ENCODE measurements at places on chromosomes 3 and 15.

GRCh38 chr15:71256934-71257664, 141.8 kb downstream of the THSD4 start:
- H3K27me3 ChIP-seq: no peaks in the 10 kb centered on the region
- no peak for DNase-seq

GRCh38 chr3:61571516-61572336, 10.4 kb downstream of the PTPRG start:
- DNase-seq: no peak
- no peaks in the 10 kb centered on the region for H3K27me3 ChIP-seq
- H3K4me3 ChIP-seq: no peak overlapping the region
- no peak overlapping the region for H3K27ac ChIP-seq

GRCh38 chr15:81784751-81785150, 261.1 kb downstream of the MEX3B start:
- no peak overlapping the region for H3K4me3 ChIP-seq
- H3K27ac ChIP-seq: no peak overlapping the region
- no peak for DNase-seq

DNA sequence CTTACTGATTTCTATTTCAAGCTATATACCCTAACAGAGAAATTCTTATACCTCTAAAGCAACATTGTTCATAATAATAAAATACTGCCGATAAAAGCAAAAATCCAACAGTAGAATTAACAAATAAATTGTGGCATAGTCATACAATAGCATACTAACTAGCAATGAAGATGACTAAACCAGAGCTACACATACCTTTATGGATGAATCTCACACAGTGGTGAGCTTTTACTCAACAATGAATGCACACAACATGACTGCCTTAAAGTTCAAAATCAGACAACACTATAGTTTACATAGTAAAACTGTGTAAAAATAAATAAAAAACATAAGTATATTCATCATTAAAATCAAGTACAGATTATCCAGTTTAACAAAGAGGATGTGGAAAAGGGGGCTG, 99.1 kb downstream of the NR1I2 start:
- H3K36me3 ChIP-seq: no peaks in the 10 kb centered on the region
- no peaks in the 10 kb centered on the region for H3K27me3 ChIP-seq
- H3K27ac ChIP-seq: no peak overlapping the region
- H3K4me3 ChIP-seq: no peak overlapping the region
- DNase-seq: no peak

- peaks cover 8% of the 10 kb centered on the region for H3K36me3 ChIP-seq
- DNase-seq: no peak
- H3K4me3 ChIP-seq: no peak overlapping the region
- H3K4me1 ChIP-seq: peaks cover 8% of the 10 kb centered on the region
- H3K27me3 ChIP-seq: no peaks in the 10 kb centered on the region
- H3K27ac ChIP-seq: no peak overlapping the region
Measured at GRCh38 chr3:126468028-126468891, 7.4 kb downstream of the ZXDC start.

DNA sequence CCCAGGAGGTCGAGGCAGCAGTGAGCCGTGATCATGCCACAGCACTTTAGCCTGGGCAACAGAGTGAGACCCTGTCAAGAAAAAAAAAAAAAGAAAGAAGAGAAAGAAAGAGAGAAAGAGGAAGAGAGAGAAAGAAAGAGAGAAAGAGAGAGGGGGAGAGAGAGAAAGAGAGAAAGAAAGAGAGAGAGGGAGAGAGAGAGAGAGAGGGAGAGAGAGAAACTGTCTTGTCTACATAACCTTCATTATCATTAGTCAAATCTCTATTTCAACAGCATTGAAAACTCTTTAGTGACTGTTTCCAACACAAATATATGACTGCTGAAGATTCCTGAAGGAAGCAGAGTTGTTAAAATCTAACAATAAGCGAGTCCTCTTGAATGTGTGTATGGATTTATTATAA, 304.3 kb downstream of the MAGI1 start:
- no peaks in the 10 kb centered on the region for H3K36me3 ChIP-seq
- no peaks in the 10 kb centered on the region for H3K27me3 ChIP-seq
- H3K4me3 ChIP-seq: no peak overlapping the region
- no peak for DNase-seq

DNA sequence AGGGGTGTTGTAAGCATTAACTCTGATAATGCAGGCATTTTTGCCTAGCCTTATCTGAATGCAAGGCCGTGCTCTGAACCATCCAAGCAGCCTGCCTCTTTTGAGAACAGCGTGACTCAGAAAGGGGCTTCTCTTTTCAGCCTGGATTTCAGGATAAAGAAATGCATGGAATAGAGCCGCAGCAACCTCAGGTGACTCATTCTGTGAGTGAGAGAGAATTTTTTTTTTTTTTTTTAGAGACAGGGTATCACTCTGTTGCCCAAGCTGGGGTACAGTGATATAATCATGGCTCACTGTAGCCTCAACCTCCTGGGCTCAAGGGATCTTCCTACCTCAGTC, 20.6 kb upstream of the PDE8A start:
- peak overlapping the region; percentile 11 for H3K27ac ChIP-seq
- no peaks in the 10 kb centered on the region for H3K27me3 ChIP-seq
- H3K36me3 ChIP-seq: no peaks in the 10 kb centered on the region

DNA sequence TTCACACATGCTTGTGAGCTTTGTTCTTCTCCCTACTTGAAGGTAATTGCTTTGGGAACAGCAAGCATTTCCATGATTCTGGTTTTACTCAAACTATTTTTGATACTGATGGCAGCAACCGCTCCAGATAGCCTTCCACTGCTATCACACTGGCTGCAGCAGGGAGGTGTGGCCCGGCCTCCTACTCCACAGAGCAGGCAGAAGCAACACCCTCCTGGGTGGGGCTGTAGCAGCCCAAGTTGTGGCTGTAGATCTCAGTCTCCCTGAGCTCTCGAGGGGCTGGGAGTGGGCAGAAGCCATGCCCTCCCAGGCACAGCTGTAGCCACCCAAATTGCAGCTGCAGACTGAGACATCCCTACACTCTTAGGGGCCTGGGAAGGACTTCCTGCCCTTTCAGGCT, 878.8 kb upstream of the GBE1 start:
- H3K4me3 ChIP-seq: no peak overlapping the region
- no peak for DNase-seq
- H3K27ac ChIP-seq: no peak overlapping the region
- H3K4me1 ChIP-seq: no peaks in the 10 kb centered on the region
- H3K27me3 ChIP-seq: no peaks in the 10 kb centered on the region

DNA sequence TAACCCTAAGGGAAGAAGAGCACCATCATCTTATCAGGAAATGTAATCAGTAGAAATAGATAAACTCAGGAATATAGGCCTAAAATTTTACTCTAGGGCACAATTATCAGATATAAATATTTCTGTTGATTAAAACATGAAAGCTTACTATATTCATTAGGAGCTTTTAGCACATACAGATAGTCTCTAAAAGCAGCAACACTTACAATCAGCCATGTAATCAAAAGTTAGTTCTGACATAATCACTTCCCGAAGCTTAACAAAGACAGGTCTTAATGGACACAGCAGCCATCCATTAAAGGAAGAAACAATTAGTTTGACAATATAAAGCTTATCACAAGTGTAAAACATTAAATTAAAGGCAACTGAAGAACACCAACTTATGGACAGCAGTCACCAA, 30.6 kb downstream of the DCLK3 start:
- H3K27me3 ChIP-seq: no peaks in the 10 kb centered on the region
- no peak overlapping the region for H3K4me3 ChIP-seq
- no peak for DNase-seq
- H3K36me3 ChIP-seq: no peaks in the 10 kb centered on the region

DNA sequence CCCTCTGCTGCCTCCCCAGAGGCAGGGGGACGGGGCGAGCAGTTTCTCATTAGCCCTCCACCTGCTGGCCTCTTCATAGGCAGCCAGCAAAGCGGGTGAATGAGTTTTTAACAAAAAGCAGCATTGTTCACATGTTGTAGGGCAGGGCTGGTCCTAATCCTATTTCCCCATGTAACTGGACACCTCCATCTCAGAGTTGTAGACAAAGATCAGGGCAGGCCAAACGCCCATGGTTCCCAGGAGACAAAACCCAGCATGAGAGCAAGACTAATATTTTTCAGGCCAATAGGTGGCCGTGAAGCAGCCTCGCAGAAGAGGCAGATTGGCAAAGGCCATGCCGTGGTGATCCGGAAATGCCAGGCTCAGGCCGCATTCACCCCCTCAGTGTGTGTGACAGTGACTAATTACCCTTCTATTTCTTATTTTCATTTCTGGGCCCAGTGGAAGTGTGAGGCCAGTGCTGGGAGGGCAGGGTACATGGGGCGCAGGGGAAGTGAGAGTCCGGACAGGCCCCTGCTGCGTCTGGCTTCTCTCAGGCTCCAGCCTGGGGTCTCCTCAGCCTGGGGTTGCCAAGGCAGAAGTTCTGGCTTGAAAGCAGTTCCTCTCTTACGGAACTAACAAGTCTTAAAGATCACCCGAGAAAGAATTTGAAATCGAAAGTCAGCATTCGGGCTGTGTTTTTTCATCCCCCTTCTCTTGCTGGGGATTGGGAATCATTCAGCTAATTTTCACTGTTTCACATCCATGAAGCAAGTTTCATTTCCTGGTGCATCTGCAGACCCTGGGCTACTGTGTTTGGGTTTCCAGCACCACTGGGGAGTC, 64.8 kb downstream of the BOC start:
- no peaks in the 10 kb centered on the region for H3K27me3 ChIP-seq
- H3K4me3 ChIP-seq: no peak overlapping the region
- peaks cover 1% of the 10 kb centered on the region for H3K4me1 ChIP-seq

DNA sequence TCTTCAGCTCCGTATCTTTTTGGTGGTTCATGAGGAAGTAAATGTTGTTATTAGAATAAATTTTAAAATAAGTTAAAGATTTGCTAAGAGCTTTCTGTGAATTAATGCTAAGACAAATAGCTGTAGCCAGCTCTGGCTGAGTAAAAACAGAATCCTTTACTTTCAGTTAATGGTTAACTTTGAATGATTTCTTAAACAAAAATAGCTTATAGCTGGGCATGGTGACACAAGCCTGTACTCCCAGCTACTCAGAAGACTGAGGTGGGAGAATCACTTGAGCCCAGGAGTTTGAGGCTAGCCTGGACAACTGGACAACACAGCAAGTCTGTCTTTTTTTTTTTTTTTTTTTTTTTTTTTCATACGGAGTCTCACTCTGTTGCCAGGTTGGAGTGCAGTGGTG, 25.0 kb downstream of the TCAIM start:
- H3K36me3 ChIP-seq: no peaks in the 10 kb centered on the region
- peaks cover 47% of the 10 kb centered on the region for H3K4me1 ChIP-seq
- no peak overlapping the region for H3K27ac ChIP-seq

DNA sequence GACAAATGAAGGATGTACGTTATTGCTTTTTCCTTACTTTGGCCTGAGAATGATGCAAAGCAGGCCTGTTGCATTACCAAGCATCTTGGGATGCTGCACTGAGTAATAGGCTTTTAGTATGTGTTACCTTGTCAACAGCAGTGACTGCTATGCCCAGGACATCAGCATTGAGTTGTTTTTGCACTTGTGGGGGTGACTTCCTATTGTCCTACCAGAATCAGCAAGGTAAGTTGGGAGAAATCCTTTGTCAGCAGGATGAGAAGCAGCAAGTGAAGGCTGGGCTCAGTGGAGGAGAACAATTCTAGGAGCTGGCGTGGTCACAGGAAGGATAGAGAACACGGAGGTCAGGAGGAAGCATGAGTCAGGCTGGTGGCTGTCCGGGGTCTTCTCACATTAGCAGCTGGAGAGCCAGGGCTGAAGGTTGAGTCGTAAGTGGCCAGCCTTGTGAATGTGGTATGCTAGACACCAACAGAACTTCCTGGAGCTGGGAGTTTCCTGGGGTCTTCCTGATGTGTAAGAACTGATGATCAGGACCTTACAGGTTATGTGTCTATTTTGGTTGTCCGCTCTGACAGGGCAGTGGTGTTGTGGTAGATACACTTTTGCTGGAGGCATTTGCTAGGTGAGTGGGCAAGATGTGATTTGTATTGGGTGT, 142.7 kb downstream of the FNDC3B start:
- no peak for DNase-seq
- no peaks in the 10 kb centered on the region for H3K36me3 ChIP-seq
- no peaks in the 10 kb centered on the region for H3K27me3 ChIP-seq
- no peak overlapping the region for H3K27ac ChIP-seq
- peaks cover 17% of the 10 kb centered on the region for H3K4me1 ChIP-seq

- H3K4me3 ChIP-seq: no peak overlapping the region
- H3K36me3 ChIP-seq: no peaks in the 10 kb centered on the region
- H3K27ac ChIP-seq: peak overlapping the region; percentile 22
- peak; percentile 46 for DNase-seq
Measured at GRCh38 chr15:80596521-80596976, 98.6 kb upstream of the ABHD17C start.

- peaks cover 2% of the 10 kb centered on the region for H3K36me3 ChIP-seq
- no peak for DNase-seq
- H3K27ac ChIP-seq: peak overlapping the region; percentile 70
- H3K27me3 ChIP-seq: no peaks in the 10 kb centered on the region
- peak overlapping the region; percentile 5 for H3K4me3 ChIP-seq
- peaks cover 36% of the 10 kb centered on the region for H3K4me1 ChIP-seq
Measured at GRCh38 chr3:4981665-4982494, 2.6 kb downstream of the BHLHE40 start.

- H3K4me3 ChIP-seq: no peak overlapping the region
- no peak overlapping the region for H3K27ac ChIP-seq
- no peaks in the 10 kb centered on the region for H3K36me3 ChIP-seq
- no peak for DNase-seq
- no peaks in the 10 kb centered on the region for H3K4me1 ChIP-seq
- no peaks in the 10 kb centered on the region for H3K27me3 ChIP-seq
Measured at GRCh38 chr15:52104532-52105004, 8.0 kb downstream of the BCL2L10 start.

DNA sequence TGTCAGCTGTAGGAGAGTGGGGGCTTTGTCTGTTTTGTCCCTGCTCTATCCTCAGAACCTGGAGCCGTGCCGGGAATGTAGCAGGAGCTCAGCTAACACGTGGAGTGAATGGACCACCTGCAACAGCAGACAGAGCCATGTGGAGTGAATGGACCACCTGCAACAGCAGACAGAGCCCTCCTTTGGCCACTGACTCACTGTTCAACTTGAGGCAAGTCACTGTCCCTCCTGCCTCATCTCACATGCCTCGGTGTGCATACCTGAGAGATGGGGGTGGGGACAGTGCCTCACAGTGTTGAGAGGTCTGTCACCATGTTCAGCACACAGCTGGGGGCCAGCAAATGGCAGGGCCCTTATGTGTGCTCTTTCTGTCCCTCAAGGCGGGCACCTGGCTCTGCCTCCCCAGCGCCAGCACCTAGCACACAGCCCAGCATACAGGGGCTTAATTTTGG, 27.9 kb downstream of the FEM1B start:
- no peaks in the 10 kb centered on the region for H3K27me3 ChIP-seq
- no peak overlapping the region for H3K4me3 ChIP-seq
- DNase-seq: no peak
- H3K27ac ChIP-seq: peak overlapping the region; percentile 19
- H3K4me1 ChIP-seq: peaks cover 16% of the 10 kb centered on the region
- no peaks in the 10 kb centered on the region for H3K36me3 ChIP-seq

GRCh38 chr3:138440121-138440521, 5.7 kb downstream of the ESYT3 start:
- H3K36me3 ChIP-seq: no peaks in the 10 kb centered on the region
- H3K4me1 ChIP-seq: peaks cover 39% of the 10 kb centered on the region

GRCh38 chr3:157145606-157146322, 14.2 kb downstream of the CCNL1 start:
- H3K4me1 ChIP-seq: 0 out of 2 replicates have a peak, but pooled peaks cover 4% of the 10 kb centered on the region
- H3K27me3 ChIP-seq: no peaks in the 10 kb centered on the region
- H3K27ac ChIP-seq: peak overlapping the region; percentile 15
- H3K36me3 ChIP-seq: peaks cover 7% of the 10 kb centered on the region
- no peak for DNase-seq

GRCh38 chr3:170044795-170045244, 7.0 kb downstream of the GPR160 start:
- no peak overlapping the region for H3K4me3 ChIP-seq
- no peak for DNase-seq
- no peaks in the 10 kb centered on the region for H3K36me3 ChIP-seq
- H3K4me1 ChIP-seq: peaks cover 11% of the 10 kb centered on the region
- no peaks in the 10 kb centered on the region for H3K27me3 ChIP-seq

All from Caco-2 (cell line).